GM23248 (cell line): ENCODE measurements at places on chromosomes 4 and X. TPM values are rescaled to one million over a fixed set of nuclear protein-coding genes. Genes with fewer than 3 reads are reported as not detected.

The FGB gene
- not detected in 2 replicates for polyA plus RNA-seq

The TRIM60 gene
- not detected in 2 replicates for polyA plus RNA-seq

The MAOA gene
- polyA plus RNA-seq: 0.09 TPM in 1 of 2 replicates, not detected in the other

The DMRTC1 gene
- not detected in 2 replicates for polyA plus RNA-seq

The NSG1 gene
- polyA plus RNA-seq: 0.16 and 0.31 TPM in 2 replicates

The UCP1 gene
- not detected in 2 replicates for polyA plus RNA-seq

The CT55 gene
- not detected in 2 replicates for polyA plus RNA-seq

The TECRL gene
- 0.08 TPM in 1 of 2 replicates, not detected in the other for polyA plus RNA-seq

The AMTN gene
- not detected in 2 replicates for polyA plus RNA-seq

The DCAF8L2 gene
- not detected in 2 replicates for polyA plus RNA-seq

The NKX3-2 gene
- not detected in 2 replicates for polyA plus RNA-seq

The FREM3 gene
- polyA plus RNA-seq: not detected in 2 replicates

The SLC6A8 gene
- 1.8 and 1.9 TPM in 2 replicates for polyA plus RNA-seq

The NSD2 gene
- 19.1 and 20.1 TPM in 2 replicates for polyA plus RNA-seq

The SOD3 gene
- 9.2 and 10.1 TPM in 2 replicates for polyA plus RNA-seq

The PCDH11X gene
- not detected in 2 replicates for polyA plus RNA-seq

The TBL1X gene
- polyA plus RNA-seq: 8.2 and 9.5 TPM in 2 replicates

The EXOC1L gene
- polyA plus RNA-seq: not detected in 2 replicates

The ZNF141 gene
- 2.1 and 3.3 TPM in 2 replicates for polyA plus RNA-seq

The SMR3B gene
- polyA plus RNA-seq: not detected in 2 replicates

The IQSEC2 gene
- 6.0 and 7.1 TPM in 2 replicates for polyA plus RNA-seq
